Myometrial cell (primary cell): ENCODE measurements at places on chromosomes 6 and 20. TPM values are rescaled to one million over a fixed set of nuclear protein-coding genes. Genes with fewer than 3 reads are reported as not detected.

Gene C6orf132
- total RNA-seq, result 3.0 and 6.9 TPM in 2 replicates

Gene PPIL6
- 0.29 and 1.1 TPM in 2 replicates for total RNA-seq

Gene C6orf52
- 0.71 TPM in 1 of 2 replicates, not detected in the other for total RNA-seq

Gene SCUBE3
- 35.5 and 37.9 TPM in 2 replicates for total RNA-seq

Gene ANKRD66
- not detected in 2 replicates for total RNA-seq

Gene DDR1
- total RNA-seq, result 15.2 and 28.8 TPM in 2 replicates

Gene SLC22A16
- 1.1 TPM in 1 of 2 replicates, not detected in the other for total RNA-seq

Gene PLCB1
- total RNA-seq, result 5.8 and 6.9 TPM in 2 replicates

Gene ZNF341
- total RNA-seq, result 1.1 and 2.9 TPM in 2 replicates

Gene CST1
- total RNA-seq, result not detected in 2 replicates

Gene SLC17A9
- 26.1 and 36.3 TPM in 2 replicates for total RNA-seq
